ENCODE measurements at places on chromosomes 13 and 19.

GRCh38 chr19:17855280-17856152 is 4.2 kb upstream of the RPL18A start:
- no peak overlapping the region for H3K27ac ChIP-seq
- H3K4me1 ChIP-seq: no peaks in the 10 kb centered on the region
- DNase-seq: peak; percentile 88
- H3K36me3 ChIP-seq: no peaks in the 10 kb centered on the region
- no peak overlapping the region for H3K4me3 ChIP-seq
- no peaks in the 10 kb centered on the region for H3K27me3 ChIP-seq

DNA sequence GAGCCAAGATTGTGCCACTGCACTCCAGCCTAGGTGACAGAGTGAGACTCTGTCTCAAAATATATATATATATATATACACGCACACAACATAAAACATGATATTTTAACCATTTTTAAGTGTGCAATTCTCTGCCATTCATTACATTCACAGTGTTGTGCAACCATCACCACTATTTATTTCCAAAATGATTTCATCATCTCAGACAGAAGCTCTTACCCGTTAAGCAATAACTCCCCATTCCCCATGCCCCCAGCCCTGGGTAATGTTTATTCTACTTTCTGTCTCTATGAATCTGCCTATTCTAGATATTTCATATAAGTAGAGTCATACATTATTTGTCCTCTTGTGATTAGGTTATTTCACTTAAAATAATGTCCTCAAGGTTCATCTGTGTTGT is 20.3 kb downstream of the WDR88 start:
- H3K4me1 ChIP-seq: no peaks in the 10 kb centered on the region
- H3K4me3 ChIP-seq: no peak overlapping the region
- no peaks in the 10 kb centered on the region for H3K27me3 ChIP-seq
- H3K27ac ChIP-seq: no peak overlapping the region

DNA sequence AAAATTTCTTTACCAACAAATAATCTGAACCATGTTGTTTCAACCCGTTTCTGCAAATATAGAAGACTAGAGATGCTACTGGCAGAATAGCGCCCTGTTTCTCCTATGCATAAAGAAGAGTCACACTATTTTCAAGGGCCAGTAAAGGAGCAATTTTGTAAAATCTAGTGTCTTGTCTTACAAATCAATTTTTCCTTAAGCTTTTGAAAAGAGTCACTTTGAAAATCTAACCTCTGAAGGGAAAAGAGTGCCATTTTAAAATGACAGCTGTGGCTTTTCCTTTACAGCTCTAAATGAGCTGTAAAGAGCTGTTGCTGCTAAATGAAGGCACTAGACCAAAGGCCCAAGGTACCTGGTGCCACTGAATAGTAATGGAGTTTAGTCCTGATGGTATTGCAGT is 16.9 kb upstream of the GTF2F2 start:
- H3K27ac ChIP-seq: no peak overlapping the region
- H3K36me3 ChIP-seq: no peaks in the 10 kb centered on the region
- no peak for DNase-seq

- no peaks in the 10 kb centered on the region for H3K36me3 ChIP-seq
- H3K27me3 ChIP-seq: no peaks in the 10 kb centered on the region
- peak; percentile 29 for DNase-seq
- H3K27ac ChIP-seq: no peak overlapping the region
- no peak overlapping the region for H3K4me3 ChIP-seq
Measured at GRCh38 chr13:88887045-88887662, 1216.0 kb downstream of the SLITRK5 start.

- no peak for DNase-seq
- no peak overlapping the region for H3K4me3 ChIP-seq
- H3K27ac ChIP-seq: no peak overlapping the region
- no peaks in the 10 kb centered on the region for H3K4me1 ChIP-seq
- H3K27me3 ChIP-seq: no peaks in the 10 kb centered on the region
Measured at GRCh38 chr13:26228096-26228495, 6.0 kb upstream of the RNF6 start.

- no peaks in the 10 kb centered on the region for H3K4me1 ChIP-seq
- no peak overlapping the region for H3K27ac ChIP-seq
- H3K27me3 ChIP-seq: no peaks in the 10 kb centered on the region
- DNase-seq: no peak
- H3K4me3 ChIP-seq: no peak overlapping the region
Measured at GRCh38 chr13:99311748-99312492, 4.7 kb upstream of the GPR183 start.

DNA sequence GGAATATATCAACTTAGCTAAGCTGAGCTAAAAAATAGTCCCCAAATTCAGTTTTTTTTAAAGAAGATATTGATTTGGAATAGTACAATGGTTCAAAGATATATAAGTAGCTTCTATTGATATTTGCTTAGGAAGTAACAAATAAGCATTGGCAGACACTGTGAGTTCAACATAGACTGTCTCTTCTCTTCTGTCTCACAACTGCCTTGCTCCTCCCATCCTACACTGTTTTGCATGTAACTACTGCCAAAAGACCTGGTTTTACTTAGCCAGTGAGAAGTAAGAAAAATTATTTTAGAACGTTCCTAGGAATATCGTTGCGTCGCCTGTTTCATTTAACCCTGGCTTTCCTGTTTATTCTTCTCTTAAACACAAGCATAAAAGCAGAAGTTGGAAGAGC is 859.0 kb upstream of the SPRY2 start:
- H3K27ac ChIP-seq: no peak overlapping the region
- H3K27me3 ChIP-seq: no peaks in the 10 kb centered on the region
- H3K4me1 ChIP-seq: no peaks in the 10 kb centered on the region
- no peak overlapping the region for H3K4me3 ChIP-seq
- DNase-seq: no peak
- H3K36me3 ChIP-seq: no peaks in the 10 kb centered on the region

DNA sequence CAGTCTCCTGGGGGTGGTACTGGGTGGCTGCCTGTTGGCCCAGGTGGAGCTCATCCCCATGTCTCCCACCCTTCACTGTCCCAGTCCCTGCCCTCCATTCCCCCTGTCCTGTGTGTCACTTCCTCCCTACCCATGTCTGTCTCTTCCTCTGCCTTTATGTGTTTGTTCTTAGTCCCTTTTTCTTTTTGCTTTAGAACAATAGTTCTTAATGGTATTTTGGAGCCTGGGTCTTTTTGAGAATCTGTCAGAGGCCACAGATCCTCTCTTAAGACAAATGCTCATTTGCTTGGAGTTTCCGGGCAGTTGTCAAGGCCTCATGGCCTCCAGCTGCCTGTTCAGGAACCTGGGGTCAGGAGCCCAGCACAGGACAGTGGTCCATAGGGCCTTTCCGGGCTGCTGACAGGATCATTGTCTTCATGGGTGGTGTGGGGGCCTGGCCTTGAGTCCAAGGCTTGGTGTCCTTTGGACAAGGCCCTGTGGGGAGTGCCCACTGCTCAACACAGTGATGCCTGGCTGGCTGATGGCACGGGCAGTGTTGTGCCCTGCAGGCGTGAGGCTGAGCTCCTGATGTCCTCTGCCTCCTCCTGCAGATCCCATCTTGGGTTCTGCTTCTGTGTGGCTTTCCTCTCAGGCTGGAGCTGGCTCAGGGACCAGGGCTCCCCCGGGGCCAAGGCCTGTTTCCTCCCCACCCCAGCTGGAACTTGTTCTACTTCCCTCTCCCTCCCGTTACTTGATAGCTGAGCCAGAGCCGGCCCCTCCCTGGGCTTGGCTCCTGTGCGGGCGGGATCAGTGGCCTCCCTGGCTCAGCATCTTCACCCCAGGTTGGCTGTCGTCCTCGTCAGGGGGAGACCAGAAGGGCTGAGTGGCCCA is 3.5 kb downstream of the EGLN2 start:
- peaks cover 15% of the 10 kb centered on the region for H3K36me3 ChIP-seq
- H3K4me1 ChIP-seq: peaks cover 51% of the 10 kb centered on the region
- peak overlapping the region; percentile 16 for H3K4me3 ChIP-seq

- no peaks in the 10 kb centered on the region for H3K27me3 ChIP-seq
- no peak overlapping the region for H3K4me3 ChIP-seq
- H3K36me3 ChIP-seq: no peaks in the 10 kb centered on the region
- H3K4me1 ChIP-seq: no peaks in the 10 kb centered on the region
- no peak overlapping the region for H3K27ac ChIP-seq
Measured at GRCh38 chr13:105984646-105985045, 550.8 kb downstream of the EFNB2 start.

GRCh38 chr13:53201454-53202225 is 173.0 kb downstream of the OLFM4 start:
- H3K27me3 ChIP-seq: peaks cover 9% of the 10 kb centered on the region
- no peak overlapping the region for H3K4me3 ChIP-seq
- H3K36me3 ChIP-seq: no peaks in the 10 kb centered on the region
- no peaks in the 10 kb centered on the region for H3K4me1 ChIP-seq
- no peak overlapping the region for H3K27ac ChIP-seq

DNA sequence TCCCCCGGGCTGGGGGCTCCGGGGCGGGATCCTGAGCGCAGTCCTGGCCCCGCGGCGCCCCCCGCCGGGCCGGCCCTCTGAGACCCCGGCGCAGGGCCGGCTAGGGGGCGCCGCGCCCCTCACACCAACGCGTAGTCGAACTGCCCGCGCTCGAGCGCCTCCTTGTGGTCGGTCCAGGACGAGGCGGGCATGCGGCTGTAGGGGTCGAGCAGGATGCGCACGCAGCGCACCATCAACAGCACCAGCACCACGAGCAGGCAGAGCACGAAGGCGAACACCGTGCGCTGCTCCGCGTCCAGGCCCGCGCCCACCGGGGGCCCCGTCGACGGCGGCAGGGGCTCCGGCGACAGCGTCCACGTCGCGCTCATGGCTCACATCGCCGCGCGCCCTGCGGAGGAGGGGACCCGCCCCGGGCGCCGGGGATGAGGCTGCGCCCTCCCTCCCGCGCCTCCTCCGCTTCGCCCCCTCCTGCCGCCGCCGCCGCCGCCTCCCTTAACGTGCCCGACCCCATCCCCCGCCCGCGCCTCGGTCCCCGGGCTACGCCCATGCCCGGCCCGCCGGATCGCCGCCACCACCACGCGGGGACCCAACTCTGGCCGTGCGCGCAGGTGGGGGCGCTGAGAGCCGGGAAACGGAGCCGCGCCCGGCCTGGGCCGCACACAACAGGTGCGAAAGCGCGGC is 624 bp downstream of the CTXN1 start:
- no peaks in the 10 kb centered on the region for H3K27me3 ChIP-seq
- H3K4me3 ChIP-seq: no peak overlapping the region

- DNase-seq: no peak
- H3K27ac ChIP-seq: no peak overlapping the region
- H3K36me3 ChIP-seq: no peaks in the 10 kb centered on the region
- H3K27me3 ChIP-seq: no peaks in the 10 kb centered on the region
Measured at GRCh38 chr13:100506154-100506553, 82.4 kb downstream of the GGACT start.

DNA sequence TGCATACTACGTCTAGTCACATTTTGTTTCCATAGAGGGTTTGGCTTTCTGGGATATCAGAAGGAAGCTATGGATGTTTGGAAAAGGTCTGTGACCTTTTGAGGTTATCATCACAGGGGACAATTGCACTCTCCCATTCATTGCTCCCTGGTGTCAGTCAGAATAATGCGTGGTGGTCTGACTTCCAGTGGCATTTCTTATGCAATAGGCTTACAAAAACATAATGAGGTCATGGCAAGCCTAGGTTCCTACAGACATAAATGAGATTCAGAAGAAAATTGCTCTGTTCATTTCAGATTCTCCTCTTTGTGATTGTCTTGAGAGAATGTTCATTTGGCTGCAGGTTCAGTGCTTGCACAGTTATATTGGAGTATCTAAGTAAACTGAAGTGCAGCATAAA is 54.6 kb downstream of the ARHGAP35 start:
- DNase-seq: no peak
- no peaks in the 10 kb centered on the region for H3K27me3 ChIP-seq
- H3K36me3 ChIP-seq: peaks cover 2% of the 10 kb centered on the region
- no peak overlapping the region for H3K4me3 ChIP-seq

GRCh38 chr19:51637362-51637978 is 7.3 kb upstream of the SIGLEC5 start:
- H3K4me3 ChIP-seq: no peak overlapping the region
- H3K27me3 ChIP-seq: no peaks in the 10 kb centered on the region
- DNase-seq: no peak
- H3K4me1 ChIP-seq: no peaks in the 10 kb centered on the region

DNA sequence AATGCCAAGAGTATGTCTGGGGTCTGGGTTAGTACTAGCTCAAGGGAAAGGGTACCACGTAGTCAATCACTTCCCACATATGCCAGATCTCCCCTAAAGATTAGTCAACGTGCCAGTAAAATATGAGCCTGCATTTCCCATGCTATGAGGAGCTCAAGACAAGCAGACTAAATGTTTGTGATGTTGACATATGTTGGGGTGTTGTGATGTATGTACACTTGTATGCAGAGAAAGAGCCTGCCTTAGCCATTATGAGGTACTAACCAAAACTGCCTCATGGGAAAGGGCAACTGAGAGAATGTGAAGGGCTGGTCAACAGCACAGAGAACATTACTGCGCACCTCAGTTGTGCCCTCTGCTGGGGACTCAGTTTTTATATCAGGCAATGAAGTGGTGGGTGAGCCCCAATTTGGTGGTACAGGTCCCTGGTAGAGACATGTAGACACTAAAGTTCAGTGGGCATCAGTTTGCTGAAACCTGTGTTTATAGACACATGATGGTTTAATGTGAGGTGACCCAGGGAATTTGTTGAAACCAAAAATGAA is 287.0 kb downstream of the DCT start:
- no peak overlapping the region for H3K27ac ChIP-seq
- DNase-seq: peak; percentile 12
- H3K4me1 ChIP-seq: no peaks in the 10 kb centered on the region
- no peaks in the 10 kb centered on the region for H3K27me3 ChIP-seq
- no peaks in the 10 kb centered on the region for H3K36me3 ChIP-seq

DNA sequence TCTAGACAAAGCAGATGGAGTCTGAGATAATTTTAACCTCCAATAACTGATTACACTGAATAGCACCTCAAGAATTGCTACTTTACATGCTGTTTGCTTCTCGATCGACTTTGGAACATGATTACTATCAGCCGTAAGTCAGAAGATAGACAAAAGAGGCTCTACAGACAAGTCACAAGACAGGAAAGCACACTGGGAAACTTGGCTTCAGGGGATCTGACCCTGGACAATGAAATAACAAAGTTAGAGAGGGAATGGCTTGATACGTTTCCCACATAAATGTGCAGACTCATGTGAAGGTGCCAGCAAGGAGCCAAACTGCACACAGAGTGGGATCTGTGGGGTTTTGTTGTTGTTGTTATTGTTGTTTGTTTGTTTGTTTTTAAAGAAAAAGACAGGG is 28.5 kb downstream of the DCLK1 start:
- H3K27me3 ChIP-seq: no peaks in the 10 kb centered on the region
- no peak overlapping the region for H3K27ac ChIP-seq
- DNase-seq: no peak
- no peak overlapping the region for H3K4me3 ChIP-seq

- no peaks in the 10 kb centered on the region for H3K36me3 ChIP-seq
- H3K4me1 ChIP-seq: no peaks in the 10 kb centered on the region
- no peaks in the 10 kb centered on the region for H3K27me3 ChIP-seq
- no peak for DNase-seq
- no peak overlapping the region for H3K27ac ChIP-seq
- no peak overlapping the region for H3K4me3 ChIP-seq
Measured at GRCh38 chr13:85408415-85408814, 390.8 kb downstream of the SLITRK6 start.

DNA sequence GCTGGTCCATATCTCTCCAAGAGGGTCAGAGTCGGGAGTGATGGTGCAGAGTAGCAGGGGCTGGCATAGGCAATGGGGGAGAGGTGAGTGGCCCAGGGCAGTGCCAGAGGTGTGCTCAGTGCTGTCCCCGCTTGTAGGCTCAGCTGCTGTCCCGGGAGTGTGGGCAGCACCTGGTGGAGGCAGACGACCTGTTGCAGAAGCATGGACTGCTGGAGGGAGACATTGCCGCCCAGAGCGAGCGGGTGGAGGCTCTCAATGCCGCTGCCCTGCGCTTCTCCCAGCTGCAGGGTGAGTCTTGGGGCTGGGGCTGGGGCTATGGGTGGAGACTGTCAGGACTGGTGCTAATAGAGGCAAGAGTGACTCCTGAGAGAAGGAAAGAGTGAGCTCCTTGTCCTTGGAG is 39.3 kb downstream of the SPTBN4 start:
- no peaks in the 10 kb centered on the region for H3K36me3 ChIP-seq
- no peak for DNase-seq
- H3K4me3 ChIP-seq: no peak overlapping the region
- H3K27ac ChIP-seq: no peak overlapping the region
